Uterus (tissue), 4 donors: ENCODE measurements at places on chromosomes 2 and 18. TPM values are rescaled to one million over a fixed set of nuclear protein-coding genes. Genes with fewer than 3 reads are reported as not detected.

DNA sequence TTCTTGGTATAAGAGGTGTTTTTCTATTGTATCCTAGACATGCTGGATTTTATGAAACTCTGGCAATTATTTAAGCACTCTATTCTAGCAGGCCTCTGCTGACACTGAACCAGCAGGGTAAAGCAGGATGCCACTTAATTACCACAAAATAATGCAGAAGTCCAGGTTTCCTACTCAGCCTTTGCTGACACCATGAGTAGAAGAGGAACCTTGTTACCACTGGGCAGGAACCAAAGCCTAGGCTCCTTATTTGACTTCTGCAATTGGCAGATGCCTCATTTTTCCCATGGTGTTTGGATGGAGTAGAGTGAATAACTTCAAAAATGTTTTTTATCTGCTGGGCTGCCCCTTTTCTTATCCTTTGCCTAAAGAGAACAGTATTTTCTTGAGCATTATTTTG is 60.8 kb downstream of the THNSL2 start:
- H3K27ac ChIP-seq: no peak overlapping the region
- H3K4me1 ChIP-seq: no peaks in the 10 kb centered on the region
- H3K27me3 ChIP-seq: no peaks in the 10 kb centered on the region
- no peaks in the 10 kb centered on the region for H3K36me3 ChIP-seq

Gene SLC9A2
- total RNA-seq: not detected

DNA sequence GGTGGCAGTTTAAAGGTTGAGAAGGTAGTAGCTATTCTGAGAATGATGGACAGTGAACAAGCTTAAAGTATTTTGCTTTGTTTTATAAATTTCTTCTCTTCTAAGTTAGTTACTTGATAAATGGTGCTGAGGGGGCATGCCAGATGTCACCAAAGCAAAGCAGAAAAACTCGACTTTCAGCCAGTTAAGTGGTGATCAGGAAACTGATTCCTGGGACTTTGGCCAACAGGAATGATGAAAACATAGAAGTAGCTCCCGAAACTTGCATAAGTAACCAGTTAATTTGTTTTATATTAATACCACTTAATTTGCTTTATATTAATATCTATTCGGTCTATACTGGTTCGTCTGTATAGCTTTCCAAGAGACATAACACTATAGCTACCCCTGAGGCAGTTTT is 82.6 kb downstream of the FANCL start:
- no peak overlapping the region for H3K4me3 ChIP-seq
- H3K27me3 ChIP-seq: no peaks in the 10 kb centered on the region
- no peak overlapping the region for H3K27ac ChIP-seq
- no peaks in the 10 kb centered on the region for H3K36me3 ChIP-seq
- DNase-seq: no peak

- H3K4me3 ChIP-seq: no peak overlapping the region
- no peaks in the 10 kb centered on the region for H3K36me3 ChIP-seq
- no peak for DNase-seq
- no peak overlapping the region for H3K27ac ChIP-seq
These were observed 313.0 kb upstream of the SLC39A10 start for GRCh38 chr2:195343942-195344530.

Gene ACAA2
- total RNA-seq: 21.8 TPM

Gene LYPD6B
- 9.8 TPM for total RNA-seq

GRCh38 chr2:144225076-144225475 is 294.8 kb downstream of the ZEB2 start:
- no peaks in the 10 kb centered on the region for H3K27me3 ChIP-seq
- H3K36me3 ChIP-seq: no peaks in the 10 kb centered on the region
- H3K4me1 ChIP-seq: no peaks in the 10 kb centered on the region
- DNase-seq: no peak
- H3K27ac ChIP-seq: no peak overlapping the region
- no peak overlapping the region for H3K4me3 ChIP-seq

- no peaks in the 10 kb centered on the region for H3K4me1 ChIP-seq
- H3K27me3 ChIP-seq: no peaks in the 10 kb centered on the region
- no peak for DNase-seq
- H3K27ac ChIP-seq: no peak overlapping the region
- H3K4me3 ChIP-seq: no peak overlapping the region
These were observed 22.6 kb downstream of the ZNF236 start for GRCh38 chr18:76844742-76845477.

DNA sequence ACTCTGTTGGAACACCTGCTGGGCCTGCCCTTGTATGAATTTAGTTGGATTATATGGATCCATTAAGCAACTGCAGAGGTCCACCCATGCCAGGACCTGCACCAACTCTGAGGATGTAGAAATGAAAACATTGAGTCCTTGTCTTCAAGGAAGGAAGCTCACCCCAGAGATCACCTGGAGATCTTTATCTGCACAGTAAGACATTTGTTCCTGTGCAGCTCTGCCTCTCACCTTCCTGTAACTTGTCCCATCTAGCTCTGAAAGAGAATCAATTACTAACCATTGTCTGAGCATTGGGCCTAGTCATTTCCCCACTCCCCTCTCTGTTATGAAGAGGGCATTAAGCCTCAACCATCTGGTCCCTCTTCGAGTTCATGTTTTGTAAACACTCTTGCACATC is 105.2 kb upstream of the YWHAQ start:
- DNase-seq: no peak
- H3K27ac ChIP-seq: no peak overlapping the region
- no peak overlapping the region for H3K4me3 ChIP-seq
- H3K27me3 ChIP-seq: no peaks in the 10 kb centered on the region

GRCh38 chr2:29281086-29281915 is 166.1 kb downstream of the CLIP4 start:
- no peak overlapping the region for H3K4me3 ChIP-seq
- H3K4me1 ChIP-seq: no peaks in the 10 kb centered on the region

- DNase-seq: no peak
- H3K4me3 ChIP-seq: no peak overlapping the region
- H3K4me1 ChIP-seq: no peaks in the 10 kb centered on the region
- H3K27ac ChIP-seq: no peak overlapping the region
These were observed 2.0 kb upstream of the RUFY4 start for GRCh38 chr2:218066926-218067515.

GRCh38 chr2:100959225-100959880 is 42.7 kb upstream of the RPL31 start:
- no peaks in the 10 kb centered on the region for H3K36me3 ChIP-seq
- no peaks in the 10 kb centered on the region for H3K27me3 ChIP-seq
- no peak overlapping the region for H3K4me3 ChIP-seq
- no peak overlapping the region for H3K27ac ChIP-seq
- peaks cover 5% of the 10 kb centered on the region for H3K4me1 ChIP-seq
- DNase-seq: no peak

Gene SP140L
- 7.5 TPM for total RNA-seq

- no peak overlapping the region for H3K27ac ChIP-seq
- DNase-seq: no peak
These were observed 24.8 kb upstream of the PTMA start for GRCh38 chr2:231683292-231684235.

DNA sequence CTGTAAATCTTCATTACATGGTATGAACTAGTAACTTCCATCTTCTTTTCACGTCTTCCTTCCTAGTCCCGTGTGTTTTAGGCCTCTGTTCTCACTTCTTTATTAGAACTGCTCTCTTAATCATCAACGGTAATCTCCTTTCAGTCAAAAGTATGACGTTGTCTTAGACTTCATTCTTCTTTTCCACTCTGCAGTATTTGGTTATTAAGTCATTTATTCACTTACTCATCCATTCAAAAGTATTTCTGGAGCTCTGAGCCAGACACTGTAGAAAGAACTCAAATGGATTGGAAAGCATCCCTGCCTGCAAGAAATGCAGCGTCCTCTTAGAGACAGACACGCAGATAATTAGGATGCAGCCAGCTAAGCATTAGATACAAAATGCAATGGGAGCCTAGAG is 494.6 kb upstream of the NRP2 start:
- H3K4me3 ChIP-seq: no peak overlapping the region
- no peaks in the 10 kb centered on the region for H3K27me3 ChIP-seq
- no peaks in the 10 kb centered on the region for H3K36me3 ChIP-seq
- H3K4me1 ChIP-seq: no peaks in the 10 kb centered on the region

DNA sequence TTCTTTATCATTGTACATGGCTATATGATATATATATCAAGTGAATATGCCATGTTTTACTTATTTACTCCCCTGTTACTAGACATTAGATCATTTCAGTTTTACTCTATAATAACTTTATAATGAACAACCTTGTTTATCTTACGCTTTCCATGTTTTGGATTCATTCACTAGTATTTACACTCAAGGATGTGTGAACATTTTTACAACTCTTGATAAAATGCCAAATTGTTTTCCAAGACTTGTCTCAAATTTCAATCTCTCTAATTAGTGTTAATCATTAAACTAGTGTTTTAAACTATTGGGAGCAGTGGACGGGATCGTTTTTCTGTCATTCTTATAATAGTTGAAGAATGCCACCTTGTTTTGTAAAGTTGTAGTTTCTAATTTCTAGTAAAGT is 51.5 kb upstream of the B3GNT7 start:
- no peaks in the 10 kb centered on the region for H3K36me3 ChIP-seq
- no peak overlapping the region for H3K4me3 ChIP-seq
- H3K4me1 ChIP-seq: no peaks in the 10 kb centered on the region
- no peak for DNase-seq
- H3K27ac ChIP-seq: no peak overlapping the region

DNA sequence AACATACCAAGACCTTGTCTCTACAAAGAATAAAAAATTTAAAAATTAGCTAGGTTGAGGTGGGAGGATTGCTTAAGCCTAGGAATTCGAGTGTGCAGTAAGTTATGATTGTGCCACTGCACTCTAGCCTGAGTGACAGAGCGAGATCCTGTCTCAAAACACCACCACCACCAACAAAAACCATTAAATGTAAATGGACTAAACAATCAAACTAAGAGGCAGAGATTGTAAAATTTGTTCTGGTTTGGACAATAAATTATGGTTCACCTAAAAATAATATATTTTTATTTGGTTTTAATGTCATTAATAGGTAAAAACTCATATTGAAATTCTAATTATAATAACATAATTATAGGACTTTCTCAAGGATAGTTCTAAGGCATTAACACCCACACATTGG is 9.9 kb upstream of the ATIC start:
- H3K4me3 ChIP-seq: no peak overlapping the region
- H3K27ac ChIP-seq: no peak overlapping the region
- no peak for DNase-seq
- no peaks in the 10 kb centered on the region for H3K4me1 ChIP-seq
- H3K27me3 ChIP-seq: no peaks in the 10 kb centered on the region
- no peaks in the 10 kb centered on the region for H3K36me3 ChIP-seq

GRCh38 chr2:14909795-14910194 is 277.3 kb downstream of the LRATD1 start:
- H3K27me3 ChIP-seq: no peaks in the 10 kb centered on the region
- no peak overlapping the region for H3K27ac ChIP-seq
- no peaks in the 10 kb centered on the region for H3K36me3 ChIP-seq
- no peak for DNase-seq
- no peak overlapping the region for H3K4me3 ChIP-seq

- H3K27ac ChIP-seq: no peak overlapping the region
- no peaks in the 10 kb centered on the region for H3K36me3 ChIP-seq
- no peaks in the 10 kb centered on the region for H3K4me1 ChIP-seq
- H3K27me3 ChIP-seq: no peaks in the 10 kb centered on the region
- no peak overlapping the region for H3K4me3 ChIP-seq
These were observed 14.6 kb upstream of the KIDINS220 start for GRCh38 chr2:8851811-8852560.

- peaks cover 19% of the 10 kb centered on the region for H3K4me1 ChIP-seq
- DNase-seq: peak; percentile 87
- H3K27ac ChIP-seq: peak overlapping the region; percentile 99
- no peaks in the 10 kb centered on the region for H3K27me3 ChIP-seq
- H3K4me3 ChIP-seq: peak overlapping the region; percentile 35
- no peaks in the 10 kb centered on the region for H3K36me3 ChIP-seq
These were observed 6.8 kb downstream of the ZFP36L2 start for GRCh38 chr2:43219383-43220228.

DNA sequence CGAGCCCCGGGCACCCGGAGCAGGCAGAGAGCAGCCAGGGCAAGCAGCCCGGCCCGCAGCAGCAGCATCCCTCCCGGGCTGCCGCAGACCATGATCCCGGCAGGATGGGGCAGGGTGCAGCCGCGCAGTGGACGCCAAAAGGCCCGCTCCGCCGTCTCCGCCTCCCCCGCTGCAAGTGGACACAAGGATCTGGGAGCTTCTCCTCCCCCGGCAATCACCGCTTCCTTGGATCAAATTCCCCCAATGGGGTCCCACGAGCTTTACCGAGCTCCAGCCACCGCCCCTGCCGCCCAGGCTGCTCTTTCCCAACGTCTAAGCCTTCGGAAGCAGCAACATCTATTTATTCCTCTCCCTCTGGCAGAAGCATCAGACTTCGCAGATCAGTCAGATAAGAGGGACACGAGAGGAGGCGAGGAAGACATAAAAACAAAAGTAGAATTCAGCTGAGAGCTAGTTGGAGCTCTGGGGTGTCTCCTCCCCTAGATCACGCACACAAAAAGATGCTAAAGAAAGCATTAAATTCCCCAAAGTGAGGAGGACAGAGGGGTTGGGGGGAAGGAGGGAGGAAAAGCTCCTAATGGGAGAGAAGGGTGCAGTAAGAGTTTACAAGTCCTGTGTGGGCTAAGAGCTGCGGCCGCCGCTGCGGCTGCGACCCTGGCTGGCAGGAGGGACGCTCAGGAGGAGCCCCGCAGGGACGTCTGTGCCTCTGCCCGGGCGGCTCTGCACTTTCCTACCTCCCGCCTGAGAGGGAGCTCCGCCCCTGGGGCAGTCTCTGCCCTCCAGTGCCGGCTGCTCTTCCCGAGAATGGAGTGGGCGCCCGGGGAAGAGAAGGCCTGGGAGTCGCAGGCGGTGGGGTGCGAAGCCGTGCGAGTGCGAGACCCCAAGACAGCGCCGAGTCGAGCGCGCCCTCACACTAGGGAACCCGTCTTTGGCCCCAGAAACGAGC is at the start of gene FRZB:
Gene FRZB (minus strand): TSS at position 177 of the 946 bp plus-strand sequence. CDS start 85 bp downstream, at position 92.
- H3K4me3 ChIP-seq: peak within 1 kb of the TSS; percentile 41
- H3K27ac ChIP-seq: peak within 1 kb of the TSS; percentile 76
- no peaks in the 10 kb centered on the region for H3K27me3 ChIP-seq
- H3K36me3 ChIP-seq: no peaks in the 10 kb centered on the region

DNA sequence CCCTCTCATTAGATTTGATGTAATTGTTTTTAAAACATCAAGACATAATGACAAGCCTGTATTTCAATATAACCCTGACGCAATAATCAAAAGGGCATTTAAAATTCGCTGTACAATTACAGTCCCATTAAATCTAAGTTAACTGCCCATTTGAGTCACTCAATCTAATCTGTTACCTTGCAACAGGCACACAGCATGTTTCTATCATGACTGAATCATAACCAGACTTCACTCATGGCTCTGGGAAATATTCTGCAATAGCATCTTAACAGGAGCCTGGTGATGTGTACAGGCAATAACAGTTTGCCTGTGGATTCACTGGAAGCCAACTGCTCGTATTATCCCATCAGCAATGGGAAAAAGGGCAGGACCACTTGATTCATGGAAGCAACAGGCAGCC is 142.3 kb upstream of the NCKAP5 start:
- H3K27me3 ChIP-seq: no peaks in the 10 kb centered on the region
- H3K36me3 ChIP-seq: no peaks in the 10 kb centered on the region
- DNase-seq: no peak

Gene ABCG5
- not detected for total RNA-seq

DNA sequence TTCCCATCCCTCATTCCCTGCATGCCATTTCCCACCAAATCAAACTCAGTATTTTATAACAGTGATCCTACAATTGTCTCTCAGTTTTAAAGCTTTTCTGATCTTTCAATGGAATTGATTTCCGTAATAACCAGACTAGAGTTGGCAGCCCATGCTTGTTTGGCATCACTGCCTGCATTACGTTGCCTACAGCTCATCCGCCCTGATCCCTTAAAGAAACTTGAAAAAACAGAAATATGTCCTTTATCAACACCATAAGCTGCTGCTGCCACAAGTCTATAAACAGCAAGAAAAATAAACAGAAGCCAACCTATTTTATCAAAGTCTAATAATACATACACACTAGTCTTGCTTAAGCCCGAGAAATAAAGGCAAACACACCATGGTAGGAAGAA is 331.0 kb downstream of the METTL4 start:
- no peaks in the 10 kb centered on the region for H3K4me1 ChIP-seq
- no peaks in the 10 kb centered on the region for H3K36me3 ChIP-seq
- H3K27ac ChIP-seq: no peak overlapping the region
- no peak for DNase-seq
- H3K27me3 ChIP-seq: no peaks in the 10 kb centered on the region
